Kasumi-1 (cell line): ENCODE measurements at places on chromosomes 6 and 20.
A peak's percentile ranks its signal among the peaks of the same experiment; 100 is the strongest.

DNA sequence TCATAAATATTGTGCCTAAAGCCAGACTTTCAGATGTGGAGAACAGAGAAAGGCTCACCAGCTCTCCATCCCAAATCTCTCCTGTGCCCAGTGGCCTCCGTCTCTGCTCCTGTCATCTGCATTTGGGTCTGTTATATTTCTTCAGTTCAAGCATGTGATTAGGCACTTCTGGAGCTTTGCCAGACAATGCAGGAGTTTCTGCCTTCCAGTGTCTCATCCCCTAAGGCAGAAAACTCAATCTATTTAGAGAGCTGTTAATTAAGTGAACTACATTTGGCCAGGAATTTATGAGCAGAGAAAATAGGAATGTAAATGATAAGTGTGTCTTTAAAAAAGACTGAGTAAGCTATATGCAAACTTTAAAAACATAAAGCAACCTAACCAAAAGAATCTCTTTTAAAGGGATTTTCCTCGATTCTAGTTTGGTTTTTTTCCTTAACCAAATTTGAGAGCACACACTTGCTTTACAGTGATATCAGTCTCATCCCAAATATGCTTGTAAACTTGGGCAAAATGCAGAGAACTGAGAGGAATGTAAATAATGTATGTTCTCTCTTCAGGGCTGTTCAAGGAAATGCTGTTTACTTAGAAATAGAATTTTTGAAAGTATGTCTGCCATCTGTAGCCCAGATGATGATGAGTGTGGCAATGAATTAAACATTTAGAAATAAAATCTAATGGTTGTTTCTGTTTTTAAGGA is 113.9 kb downstream of the ELOVL4 start:
- no peak for DNase-seq

DNA sequence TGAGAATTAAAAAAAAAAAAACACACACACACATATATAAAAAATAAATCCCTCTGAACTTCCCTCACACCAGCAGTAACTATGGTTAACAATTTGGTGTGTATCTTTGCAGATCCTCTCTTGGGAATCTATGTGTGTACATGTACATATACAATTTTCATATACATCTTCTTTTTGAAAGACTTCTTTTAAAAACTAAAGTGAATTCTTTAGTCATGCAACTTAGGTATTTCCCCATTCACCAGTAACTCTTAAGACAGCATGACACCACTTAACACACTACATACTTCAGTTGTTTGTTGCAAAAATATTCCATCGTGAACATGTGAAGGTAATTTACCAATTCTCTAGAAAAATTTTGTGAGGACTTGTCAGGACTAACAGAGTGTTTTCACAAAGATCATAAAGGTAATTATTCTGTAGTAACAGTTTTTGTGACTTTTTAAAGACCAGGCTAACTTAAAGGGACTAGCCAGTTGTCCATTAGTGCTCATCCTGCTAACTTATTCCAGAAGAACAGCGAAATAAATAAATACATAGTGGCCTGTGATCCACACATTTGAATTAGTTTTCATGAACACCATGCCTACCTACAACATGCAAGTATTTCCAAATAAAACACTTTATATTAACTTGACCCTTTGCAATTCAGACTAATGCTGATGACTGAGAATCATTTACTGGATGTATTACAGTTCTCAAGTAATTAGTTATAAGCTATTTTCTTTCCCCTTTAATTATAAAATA is 12.1 kb downstream of the RBM39 start:
- no peak for DNase-seq

GRCh38 chr6:111487661-111488060 is 4.6 kb upstream of the REV3L start:
- DNase-seq = peak; percentile 11

GRCh38 chr6:110799189-110799588 is 16.1 kb downstream of the CDK19 start:
- no peak for DNase-seq

GRCh38 chr6:170102038-170102437 is 188.8 kb downstream of the DLL1 start:
- no peak for DNase-seq

GRCh38 chr6:14591998-14592397 is 474.4 kb downstream of the CD83 start:
- DNase-seq = no peak

DNA sequence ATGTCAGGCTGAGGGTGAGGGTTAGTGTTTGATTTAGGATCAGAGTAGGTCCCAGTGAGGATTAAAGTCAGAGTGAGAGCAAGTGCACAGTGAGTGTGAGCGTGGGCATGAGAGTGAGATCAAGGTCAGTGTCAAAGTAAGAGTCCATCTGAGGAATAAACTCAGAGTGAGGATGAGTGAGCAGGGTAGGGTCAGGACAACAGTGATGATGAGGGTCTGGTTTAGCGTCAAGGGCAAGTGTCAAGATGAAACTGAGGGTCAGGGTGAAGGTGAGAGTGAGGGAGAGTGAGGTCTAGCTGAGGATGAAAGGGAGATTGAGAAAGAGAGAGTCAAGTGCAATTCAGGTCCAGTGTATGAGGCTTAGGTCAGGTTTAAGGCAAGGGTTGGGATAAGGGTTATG is 7.7 kb upstream of the ZNF343 start:
- no peak for DNase-seq

DNA sequence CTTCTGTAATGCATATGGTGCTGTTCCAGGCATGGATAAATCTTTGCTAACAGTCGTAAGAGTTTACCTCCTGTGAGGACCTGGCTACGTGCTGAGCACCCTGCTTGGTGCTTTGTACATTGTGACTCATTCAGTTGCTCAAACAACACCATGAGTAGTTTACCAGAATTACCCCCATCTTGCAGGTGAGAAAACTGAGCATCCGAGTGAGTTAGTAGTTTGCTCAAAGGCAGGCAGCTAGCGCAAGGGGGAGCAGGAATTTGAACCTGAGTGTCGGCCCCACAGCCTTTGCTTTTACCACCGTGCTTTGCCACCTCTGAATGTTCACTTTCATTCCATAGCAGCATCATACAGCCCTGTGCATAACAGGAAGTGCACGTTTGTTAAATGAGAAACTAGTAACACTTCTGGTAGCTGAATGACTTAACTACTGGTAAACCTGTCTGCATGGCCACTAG is 121.9 kb downstream of the MTHFD1L start:
- DNase-seq = no peak

GRCh38 chr6:121868206-121868605 is 432.8 kb downstream of the GJA1 start:
- DNase-seq = no peak

DNA sequence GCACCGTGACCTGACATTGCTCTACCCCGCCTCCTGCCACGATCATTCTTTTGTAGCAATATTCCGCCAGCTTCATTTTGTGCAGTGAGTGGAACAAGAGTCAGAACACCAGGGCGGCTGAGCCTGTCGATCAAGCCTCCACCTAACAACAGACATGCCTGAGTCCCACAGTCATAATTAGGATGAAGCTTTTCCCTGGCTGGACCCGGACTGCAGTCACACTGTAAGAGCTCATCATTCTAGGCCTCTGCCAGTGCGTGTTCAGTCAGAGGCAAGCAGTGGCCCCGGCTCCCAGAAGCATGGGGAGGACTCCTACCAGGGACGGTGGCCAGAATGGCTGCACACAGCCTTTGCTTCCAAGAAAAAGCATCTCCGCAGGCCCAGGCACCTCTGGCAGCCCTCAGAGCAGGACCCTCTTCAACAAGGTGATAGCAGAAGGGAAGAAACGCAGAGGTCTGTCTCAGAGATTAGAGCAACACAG is 23.2 kb upstream of the UNC93A start:
- no peak for DNase-seq

GRCh38 chr6:43926634-43927531 is 156.9 kb downstream of the VEGFA start:
- DNase-seq = no peak

GRCh38 chr6:145028144-145028818 is 707.0 kb downstream of the EPM2A start:
- peak; percentile 51 for DNase-seq

DNA sequence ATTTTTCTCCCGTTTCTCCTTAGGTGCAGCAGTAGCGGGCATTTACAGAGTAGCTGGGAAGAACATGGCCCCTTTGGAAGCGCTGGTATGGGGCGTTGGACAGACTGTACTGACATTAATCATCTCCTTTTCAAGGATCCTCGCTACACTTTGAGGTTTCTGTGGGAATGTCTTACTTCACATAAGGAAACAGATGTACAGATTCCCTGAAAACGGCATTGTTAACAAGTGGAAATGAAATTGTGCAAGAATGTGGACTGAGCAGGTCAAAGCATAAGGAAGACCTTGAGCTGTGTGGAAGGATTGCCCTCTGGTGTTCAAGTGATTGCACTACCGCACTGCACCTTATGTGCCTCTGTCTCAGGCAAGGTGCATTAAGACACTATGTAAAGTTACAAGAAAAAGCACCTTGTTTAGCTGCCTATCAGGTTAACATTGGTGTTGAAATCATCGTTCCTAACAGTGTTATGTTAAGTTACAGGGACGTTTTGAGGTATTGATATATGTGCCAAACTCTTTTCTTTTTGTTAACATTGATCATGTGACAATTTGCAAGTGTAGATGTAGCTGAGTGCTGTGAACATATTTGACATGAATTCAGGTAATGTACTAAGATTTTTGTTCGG is 38.0 kb downstream of the TMEM170B start:
- DNase-seq = peak; percentile 91

DNA sequence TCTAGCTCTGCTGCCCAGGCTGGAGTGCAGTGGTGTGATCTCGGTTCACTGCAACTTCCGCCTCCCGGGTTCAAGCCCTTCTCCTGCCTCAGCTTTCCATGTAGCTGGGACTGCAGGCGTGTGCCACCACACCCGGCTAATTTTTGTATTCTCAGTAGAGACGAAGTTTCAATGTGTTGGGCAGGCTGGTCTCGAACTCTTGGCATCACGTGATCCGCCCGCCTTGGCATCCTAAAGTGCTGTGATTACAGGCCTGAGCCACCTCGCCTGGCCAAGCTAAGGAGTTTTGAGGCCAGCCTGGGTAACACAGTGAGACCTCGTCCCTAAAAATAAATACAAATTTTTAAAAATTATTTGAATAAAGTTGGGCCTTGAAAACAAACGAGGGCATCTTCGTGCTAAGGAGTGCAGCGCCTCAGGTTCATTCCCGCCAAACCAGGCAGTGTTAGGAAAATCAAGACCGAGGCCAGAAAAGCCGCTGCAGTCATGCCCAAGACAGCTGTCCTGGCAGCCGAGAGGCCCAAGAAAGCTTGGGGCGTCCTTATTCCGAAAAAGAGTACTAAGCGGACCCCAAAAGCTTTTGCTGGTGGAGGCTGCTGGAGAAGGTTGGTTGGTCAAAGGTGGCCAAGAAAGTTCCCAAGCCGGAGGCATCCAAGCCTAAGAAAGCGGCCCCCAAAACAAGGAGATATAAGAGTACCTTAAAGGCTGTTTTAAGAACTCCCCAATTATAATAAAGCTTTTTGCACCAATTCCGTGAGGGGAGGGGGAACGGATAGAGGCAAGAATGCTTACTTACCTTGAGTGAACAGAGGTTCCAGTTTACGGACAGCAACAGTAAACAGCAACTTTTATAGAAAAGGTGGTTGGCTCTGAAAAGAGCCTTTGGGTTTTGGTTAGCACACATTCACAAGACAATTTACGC is 109.0 kb downstream of the HFE start:
- peak; percentile 51 for DNase-seq

DNA sequence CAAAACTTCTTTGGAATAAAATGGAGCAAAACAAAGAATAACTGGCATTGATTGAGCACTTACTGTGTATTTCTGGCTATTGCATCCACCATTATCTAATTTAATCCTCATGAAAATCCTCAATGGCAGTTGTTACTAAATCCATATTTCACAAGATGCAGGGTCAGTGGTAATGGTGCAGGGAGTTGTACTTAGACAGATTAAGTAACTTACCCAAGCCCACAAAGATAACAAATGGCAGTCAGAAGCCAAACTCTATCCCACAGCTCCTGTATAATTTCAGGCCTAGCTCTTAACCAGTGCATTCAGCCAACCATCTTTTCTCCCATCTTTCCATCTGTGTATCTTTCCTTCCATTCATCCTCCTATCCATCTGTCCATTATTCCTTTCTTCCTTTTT is 29.3 kb upstream of the SSTR4 start:
- no peak for DNase-seq

GRCh38 chr6:19892260-19892659 is 55.1 kb downstream of the ID4 start:
- no peak for DNase-seq

- DNase-seq = peak; percentile 41
Measured at GRCh38 chr6:35294308-35294945, 3.2 kb upstream of the DEF6 start.

DNA sequence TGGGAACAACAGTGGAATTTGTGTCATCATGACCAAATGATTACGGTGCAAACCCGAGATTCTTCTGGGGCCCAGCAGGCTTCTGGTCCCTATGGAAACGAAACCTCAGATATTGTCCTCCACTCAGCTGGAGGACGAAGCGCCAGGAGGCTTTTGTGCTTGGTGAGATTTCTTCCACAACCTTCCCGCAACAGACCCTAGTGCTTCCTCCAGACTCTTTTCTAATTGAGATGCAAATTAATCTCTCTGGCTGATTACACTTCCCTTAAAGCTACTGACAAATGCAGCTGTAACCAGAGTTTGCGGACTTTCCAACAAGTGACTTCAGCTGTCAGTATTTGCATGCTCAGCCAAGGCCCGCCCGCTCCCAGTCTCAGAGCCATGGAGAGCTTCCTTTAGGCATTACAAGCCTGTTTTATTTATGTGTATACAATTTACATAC is 96.0 kb downstream of the INSM1 start:
- DNase-seq = no peak

DNA sequence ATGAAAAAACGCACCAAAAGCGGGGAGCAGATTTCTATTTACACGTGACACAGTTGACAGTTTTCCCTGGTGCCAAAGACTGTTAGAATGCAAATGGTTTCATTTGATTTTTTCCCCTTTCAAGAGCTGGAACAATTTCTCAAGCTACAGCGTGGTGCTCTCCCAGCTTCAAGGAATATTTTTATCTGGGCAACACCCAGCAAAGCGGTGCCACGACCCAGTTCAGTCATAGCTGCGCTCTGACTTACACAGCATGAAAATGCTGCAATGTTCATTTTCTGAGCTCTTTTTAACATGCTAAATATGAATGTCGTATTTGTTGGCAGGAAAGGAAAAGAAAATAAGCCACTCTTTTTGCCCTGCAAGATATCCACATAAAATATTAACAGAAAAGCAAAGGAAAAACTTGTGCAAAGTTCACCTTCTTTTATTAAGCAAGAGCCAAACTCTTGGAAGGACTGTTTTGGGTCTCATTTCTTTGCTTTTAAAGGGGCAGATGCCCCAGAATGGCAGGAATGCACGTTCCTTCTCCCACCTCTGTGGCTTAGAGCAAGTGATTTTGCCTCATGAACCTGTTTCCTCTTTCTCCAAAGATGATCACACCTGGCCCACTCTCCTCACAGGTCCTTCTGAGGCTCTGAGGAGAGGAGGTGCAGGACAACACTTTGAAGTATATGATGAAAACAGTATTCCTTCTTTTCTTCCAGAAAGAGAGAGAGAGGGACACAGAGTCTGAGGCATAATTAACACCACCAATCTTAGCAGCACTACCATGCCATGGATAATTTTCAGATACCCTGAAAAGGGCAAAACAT is 47.0 kb downstream of the TTI1 start:
- DNase-seq = no peak
